ENCODE measurements at places on chromosomes 3 and 15.

DNA sequence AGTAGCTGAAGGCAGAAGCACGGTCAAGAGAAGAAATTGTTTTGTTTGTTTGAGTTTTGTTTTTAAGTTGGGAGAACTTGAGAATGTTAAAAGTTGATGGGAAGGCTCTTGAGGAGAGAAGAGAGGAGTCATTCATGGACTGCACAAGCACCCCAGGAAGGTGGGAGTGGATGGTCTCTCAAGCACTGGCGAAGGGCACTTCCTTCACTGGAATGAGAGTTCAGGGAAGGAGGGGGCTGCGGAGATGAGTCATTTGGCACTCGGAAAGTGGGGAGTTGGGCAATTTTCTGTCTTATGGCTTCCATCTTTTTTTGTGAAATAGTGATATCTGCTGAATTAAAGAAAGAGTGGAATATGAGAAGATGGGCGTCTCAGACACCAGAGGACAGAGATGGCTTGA lies 66.0 kb downstream of the ATP13A4 start:
- DNase-seq: no peak

GRCh38 chr15:45612790-45613415 lies 21.9 kb upstream of the SQOR start:
- DNase-seq: no peak

- no peak for DNase-seq
These were observed 519.9 kb downstream of the ZBBX start for GRCh38 chr3:166860217-166860616.

- no peak for DNase-seq
These were observed 320.4 kb upstream of the RASGRP1 start for GRCh38 chr15:38885001-38885400.

DNA sequence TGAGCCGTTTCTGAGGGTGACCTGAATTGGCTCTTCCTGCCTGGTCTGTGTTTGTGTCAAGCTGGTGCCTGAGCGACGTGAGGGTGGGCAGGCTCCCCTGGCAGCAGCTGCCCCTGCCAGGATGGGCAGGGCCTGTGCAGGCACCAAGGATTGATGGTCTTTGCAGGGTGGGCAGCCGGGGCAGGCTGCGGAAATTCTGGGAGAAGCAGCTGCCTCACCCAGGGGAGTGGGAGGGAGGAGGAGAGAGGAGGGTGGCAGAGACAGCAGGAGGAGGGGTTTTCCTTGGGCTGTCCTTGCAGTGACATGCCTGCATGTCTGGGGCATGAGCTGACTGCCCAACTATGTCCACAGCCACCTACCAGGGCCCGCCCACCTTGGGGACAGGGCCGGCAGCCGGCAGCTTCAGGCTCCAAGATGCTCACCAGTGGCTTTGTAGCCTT lies 27.9 kb upstream of the SLC6A6 start:
- no peak for DNase-seq

GRCh38 chr3:159186581-159186980 lies 384.7 kb downstream of the MFSD1 start:
- no peak for DNase-seq

GRCh38 chr3:111714305-111714704 lies 119.2 kb upstream of the ZBED2 start:
- DNase-seq: no peak

DNA sequence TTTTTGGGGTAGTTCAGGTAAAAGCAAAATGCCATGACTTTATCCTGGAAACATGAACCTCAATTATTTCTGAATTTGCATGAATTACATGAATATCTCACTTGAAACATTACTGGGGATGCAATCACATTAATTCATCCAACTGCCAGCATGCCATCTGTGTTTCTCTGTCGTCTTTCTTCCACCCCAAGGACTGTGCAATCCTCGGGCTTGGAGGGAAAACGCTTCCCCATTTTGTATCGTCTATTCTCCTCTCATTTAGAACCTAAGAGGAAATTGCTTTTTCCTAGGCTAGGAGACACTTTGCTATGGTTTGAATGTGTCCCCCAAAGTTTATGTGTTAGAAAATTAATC lies 109.4 kb downstream of the SQOR start:
- DNase-seq: no peak

GRCh38 chr3:172709774-172710663 lies 848 bp downstream of the NCEH1 start:
- peak; percentile 29 for DNase-seq

GRCh38 chr3:182142928-182143327 lies 431.2 kb downstream of the SOX2 start:
- no peak for DNase-seq

DNA sequence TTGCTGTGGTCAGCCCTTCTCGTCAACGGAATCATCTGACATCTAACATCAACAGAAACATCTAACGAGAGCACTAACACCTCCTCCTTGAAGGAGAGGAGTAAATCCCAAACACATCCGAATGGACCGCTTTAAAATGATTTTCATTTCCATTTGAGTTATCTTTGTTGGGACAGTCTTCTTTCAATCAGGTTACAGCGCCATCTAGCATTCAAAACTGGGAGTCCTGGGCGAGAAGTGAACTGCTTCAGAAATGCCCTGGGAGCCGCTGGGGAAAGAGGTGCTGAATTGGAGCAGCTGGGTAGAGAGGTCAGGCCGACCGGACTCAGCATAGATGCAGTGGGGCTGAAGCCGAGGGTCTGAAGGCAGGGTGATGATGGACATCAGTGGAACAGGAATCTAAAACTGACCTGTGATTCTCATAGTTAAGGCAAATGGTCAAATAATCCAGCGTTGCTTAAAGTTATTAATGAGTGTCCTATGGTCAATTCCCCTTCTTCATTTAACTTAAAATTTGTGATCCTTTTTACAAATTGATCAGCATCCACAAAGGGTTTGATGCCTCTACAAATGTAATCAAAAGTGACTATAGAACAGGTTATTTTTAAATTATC lies 170.0 kb upstream of the NDN start:
- peak; percentile 86 for DNase-seq

DNA sequence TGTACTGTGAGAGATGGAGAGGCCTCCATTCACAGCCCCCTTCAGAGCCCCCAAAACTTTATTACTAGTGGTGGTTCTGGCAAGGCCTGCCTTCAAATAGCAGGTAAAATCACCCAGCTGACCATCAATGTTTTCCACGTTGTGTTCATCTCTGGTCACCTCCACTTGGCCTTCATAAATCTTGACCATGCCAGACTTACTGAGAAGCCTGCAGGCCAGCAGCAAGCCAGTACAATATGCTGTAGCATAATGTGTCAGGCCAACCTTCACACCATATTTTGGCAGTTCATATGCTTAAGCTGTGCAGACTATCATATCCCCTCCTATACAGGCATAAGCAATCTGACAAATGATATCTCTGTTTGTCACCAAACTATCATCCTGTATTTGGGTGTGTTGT lies 62.1 kb downstream of the ZNF621 start:
- DNase-seq: no peak

DNA sequence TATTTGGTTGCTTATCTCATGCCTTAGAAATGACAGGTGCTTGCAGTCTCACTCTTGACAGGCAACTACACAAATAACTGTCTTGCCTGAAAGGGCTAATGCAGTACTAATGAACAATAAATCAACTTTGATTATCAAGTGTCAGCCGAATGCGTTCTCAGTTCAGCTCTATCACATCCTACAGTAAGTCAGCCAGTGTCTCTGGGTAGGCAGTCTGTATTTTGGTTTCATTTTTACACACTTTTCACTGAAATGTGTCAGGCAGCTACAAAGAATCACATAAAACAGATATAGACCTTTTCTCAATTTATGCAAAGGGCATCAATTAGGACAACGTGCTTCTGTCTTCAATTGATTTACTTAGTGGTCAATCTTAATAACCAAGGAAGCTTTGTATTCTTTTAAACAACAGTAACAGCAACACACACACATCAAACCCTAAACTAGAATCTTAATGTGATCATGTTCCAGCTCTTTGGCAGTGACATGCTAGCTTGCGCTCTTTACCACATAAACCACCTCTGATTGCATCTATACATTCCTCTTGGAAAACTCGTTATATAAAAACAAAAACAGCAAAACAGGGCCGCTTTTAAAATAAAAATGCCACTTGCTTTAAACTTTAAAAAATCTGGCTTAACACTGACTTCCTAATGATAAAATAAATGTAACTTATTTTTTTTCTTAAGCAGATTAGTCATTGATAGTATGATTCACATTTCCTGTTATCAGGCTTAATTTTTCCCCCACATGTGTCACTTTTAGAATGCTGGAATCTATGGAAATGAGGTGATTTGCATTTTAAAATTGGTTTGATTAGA lies 520.4 kb downstream of the FOXP1 start:
- DNase-seq: no peak

GRCh38 chr3:71930056-71930991 lies 145.4 kb upstream of the PROK2 start:
- peak; percentile 19 for DNase-seq

GRCh38 chr3:191135175-191135574 lies 63.9 kb upstream of the OSTN start:
- DNase-seq: no peak

GRCh38 chr15:48596415-48596814 lies 49.1 kb downstream of the FBN1 start:
- DNase-seq: no peak

- DNase-seq: no peak
These were observed 158.6 kb upstream of the NR2E3 start for GRCh38 chr15:71651750-71652186.

GRCh38 chr15:64916365-64916764 lies 4.7 kb downstream of the ANKDD1A start:
- DNase-seq: no peak

DNA sequence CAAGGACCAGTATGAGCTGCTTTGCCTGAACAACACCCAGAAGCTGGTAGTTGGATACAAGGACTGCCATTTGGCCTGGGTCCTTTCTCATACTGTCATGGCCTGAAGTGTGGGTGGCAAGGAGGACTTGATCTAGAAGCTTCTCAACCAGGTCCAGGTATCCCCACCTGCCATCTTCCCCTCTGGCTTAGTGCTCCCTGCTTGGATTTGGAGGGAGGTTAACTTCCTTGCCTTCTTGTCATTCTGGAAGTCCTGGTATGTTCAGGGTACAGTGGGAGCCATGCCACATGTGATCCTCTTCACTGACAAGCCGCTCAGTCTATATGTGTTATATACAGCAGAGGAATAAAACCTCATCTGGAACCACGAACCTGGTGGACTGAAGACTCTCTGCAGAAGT lies 37.7 kb upstream of the TOPBP1 start:
- no peak for DNase-seq

- no peak for DNase-seq
These were observed 28.8 kb downstream of the CD47 start for GRCh38 chr3:108062051-108062450.

GRCh38 chr3:29606416-29606815 lies 325.5 kb downstream of the RBMS3 start:
- DNase-seq: no peak

DNA sequence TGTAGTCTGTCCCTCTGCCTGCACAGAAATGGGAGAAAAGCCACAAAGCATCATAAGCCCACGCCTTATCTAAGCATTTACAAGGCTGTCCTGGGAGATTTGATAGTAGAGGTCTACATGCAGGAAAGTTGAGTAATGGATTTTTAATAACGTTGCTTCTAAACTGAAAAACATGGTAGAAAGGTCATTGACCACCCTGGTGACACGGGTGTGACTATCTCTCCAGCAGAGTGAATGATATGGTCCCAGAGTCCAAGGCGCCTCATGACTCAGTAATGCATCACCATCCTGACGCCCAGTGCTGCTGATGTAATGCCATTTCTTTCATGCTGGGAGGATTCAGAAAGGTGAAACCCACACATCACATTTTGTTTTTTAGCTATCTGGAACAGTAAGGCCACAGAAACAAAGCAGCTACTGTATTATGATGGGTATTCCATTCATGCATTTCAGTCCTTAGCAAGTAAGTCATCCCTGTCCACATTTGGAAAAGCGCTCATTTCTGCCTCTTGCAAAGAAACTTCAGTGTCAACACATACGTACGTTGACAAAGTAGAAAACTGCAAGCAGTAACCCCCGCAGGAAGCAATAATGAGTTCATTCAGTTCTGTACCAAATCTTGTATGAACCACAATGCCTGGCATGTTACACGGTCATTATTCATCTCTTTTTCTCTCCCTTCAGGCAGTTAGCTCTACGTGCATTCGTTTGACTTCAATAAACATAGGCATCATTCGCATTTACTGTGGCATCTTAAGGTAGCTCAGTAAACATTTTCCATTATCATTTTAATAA lies 483.5 kb downstream of the GABRG3 start:
- DNase-seq: no peak

DNA sequence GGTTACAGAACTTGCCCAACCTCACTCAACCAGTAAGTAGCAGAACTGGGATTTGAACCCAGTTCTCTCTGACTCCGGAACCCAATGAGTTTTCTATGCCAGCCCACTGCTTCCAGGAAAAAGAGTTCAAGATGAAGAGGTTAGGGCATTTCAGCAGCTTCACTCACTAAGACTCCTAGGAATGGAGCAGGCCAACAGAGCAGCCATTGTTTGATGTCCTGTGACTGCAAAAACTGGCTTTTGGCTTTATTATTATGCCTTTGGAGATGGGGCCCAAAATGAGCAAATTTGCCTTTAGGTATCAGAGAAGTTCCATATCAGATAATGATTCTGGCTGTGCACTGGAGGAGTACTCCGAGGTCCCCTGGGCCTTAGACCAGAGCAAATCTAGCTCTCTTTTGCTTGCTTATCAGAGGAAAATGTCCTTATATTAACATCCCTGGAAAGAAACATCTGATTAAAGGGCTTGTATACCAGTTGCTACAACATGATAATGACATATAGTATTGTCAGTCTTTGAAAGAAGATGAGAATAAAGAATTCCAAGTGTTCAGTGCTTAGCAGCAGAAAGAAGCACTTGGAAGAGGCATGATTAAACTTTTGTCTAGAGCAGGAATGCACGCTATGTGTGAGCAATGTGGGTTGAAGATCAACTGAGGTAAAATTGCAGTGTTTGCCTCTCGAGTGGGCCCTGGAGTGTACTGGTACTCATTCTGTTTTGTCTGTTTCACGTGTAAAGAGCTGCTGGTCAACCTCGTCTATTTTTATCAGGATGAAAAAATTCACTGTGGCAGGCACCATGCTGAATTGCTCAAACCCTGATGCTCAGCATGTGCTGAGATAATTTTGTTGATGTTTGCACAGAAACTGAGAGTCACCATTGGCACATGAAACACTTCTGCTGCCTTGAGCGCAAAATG lies 21.8 kb upstream of the KLHL24 start:
- DNase-seq: no peak

GRCh38 chr3:149162007-149162406 lies 32.6 kb downstream of the HPS3 start:
- DNase-seq: no peak

- no peak for DNase-seq
These were observed 146.1 kb upstream of the THBS1 start for GRCh38 chr15:39434751-39435238.

- no peak for DNase-seq
These were observed 3.7 kb downstream of the EOGT start for GRCh38 chr3:69009559-69010410.

GRCh38 chr3:46876313-46877300 lies 914 bp upstream of the PTH1R start:
- no peak for DNase-seq

GRCh38 chr3:127077068-127077467 lies 94.2 kb downstream of the PLXNA1 start:
- DNase-seq: no peak

- no peak for DNase-seq
These were observed 28.5 kb downstream of the TRIM42 start for GRCh38 chr3:140706360-140706759.
